Stimulated activated CD4-positive, alpha-beta T cell treated with anti-CD3 and anti-CD28 coated beads, Interleukin-1b, Interleukin-23, amount 100 ng/mL, for 24 hours (primary cell): ENCODE measurements at places on chromosomes 1 and 21.
A peak's percentile ranks its signal among the peaks of the same experiment; 100 is the strongest.

DNA sequence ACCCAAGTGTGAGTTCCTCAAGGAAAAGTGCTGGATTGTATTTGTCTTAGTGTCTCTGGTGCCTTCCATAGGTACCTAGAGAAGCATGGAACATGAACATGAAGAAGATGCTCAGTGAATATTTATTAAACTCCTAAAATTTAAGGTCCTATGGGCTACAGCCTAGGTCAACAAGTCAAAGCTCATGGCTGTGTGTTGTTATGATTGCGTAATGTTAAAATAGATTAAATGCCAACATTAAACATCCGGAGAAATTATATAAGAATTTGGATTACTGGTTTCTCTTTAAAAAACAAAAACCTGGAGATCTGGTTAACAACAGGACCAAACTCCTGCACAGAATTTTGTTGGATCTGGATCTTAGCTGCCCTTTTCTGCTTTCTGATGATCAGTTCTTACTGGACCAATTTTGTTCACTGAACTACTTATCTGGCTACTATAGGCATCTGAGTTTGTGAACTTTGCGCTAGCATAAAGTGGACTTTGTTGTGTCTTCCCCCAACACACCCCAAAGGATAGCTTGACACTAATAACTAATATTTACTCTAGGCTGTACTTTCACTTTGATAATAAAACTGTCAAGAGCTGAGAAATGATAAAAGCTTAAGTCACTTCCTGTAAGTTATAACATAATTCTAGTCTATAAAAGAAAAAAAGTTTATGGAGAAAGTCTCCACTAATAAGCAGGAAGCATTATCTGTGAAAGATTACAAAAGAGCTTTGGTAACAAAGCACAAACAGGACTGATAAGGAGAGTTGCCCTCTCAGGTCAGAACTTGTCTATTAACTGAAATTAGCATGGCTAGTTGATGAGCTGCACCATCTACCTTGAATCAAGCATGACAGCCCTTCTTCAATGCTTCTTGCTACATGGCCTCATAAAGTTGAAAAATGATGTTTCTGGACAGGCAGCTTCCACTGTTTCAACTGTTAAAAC is 20.7 kb downstream of the F5 start:
- no peak for DNase-seq

GRCh38 chr1:173507205-173507846 is 30.2 kb downstream of the PRDX6 start:
- DNase-seq: no peak

DNA sequence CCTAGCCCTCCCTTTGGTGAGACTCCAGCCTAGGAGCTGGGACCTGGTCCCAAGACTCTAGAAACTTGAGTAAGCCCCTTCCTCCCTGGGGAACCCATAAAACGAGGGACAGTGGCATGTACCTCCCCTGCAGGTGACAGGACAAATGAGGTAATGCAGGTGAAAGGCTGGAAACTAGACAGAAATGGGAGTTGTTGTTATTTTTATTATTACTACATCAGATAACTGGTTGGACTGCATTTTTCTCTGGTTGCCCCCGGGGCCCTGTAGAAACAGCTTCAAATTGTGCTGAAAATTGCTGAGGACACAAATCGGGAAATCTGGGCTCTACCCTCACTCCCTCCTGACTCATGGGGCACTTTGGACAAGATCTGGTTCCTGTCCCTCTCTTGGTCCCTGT is 132.3 kb upstream of the WNT4 start:
- DNase-seq: no peak

- no peak for DNase-seq
Measured at GRCh38 chr1:53729456-53730223, 9.3 kb downstream of the GLIS1 start.

DNA sequence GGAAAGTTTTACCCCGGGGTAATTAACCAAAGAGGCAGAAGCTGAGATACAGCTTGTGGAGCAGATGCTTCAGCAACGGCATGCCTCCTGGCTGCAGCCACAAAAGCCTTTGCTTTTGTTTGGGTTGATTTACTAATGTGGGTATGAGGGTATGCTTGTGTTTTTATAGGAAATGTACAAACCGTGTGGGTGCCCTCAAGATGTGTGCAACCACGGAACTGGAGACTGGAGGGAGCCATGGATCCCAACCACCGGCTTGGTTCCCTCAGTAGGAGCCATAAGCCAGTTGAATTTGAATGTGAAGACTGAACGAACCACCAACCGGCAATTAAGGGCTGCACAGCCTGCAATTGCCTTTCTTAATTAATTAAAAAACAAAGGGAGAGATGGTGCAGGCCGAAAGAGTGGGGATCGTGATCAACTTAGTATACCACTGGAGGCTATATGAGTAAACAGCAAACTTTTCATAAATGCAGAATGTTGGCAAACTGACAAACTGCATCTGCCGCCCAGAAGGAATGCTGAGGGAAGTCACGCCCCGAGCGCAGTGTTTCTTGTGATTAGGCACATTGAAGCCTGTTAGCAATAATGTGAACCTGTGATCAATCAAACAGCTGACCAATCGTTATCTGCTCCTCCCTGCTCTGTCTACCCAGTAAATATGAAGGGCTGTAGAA is 104.1 kb downstream of the DISP1 start:
- DNase-seq: no peak

DNA sequence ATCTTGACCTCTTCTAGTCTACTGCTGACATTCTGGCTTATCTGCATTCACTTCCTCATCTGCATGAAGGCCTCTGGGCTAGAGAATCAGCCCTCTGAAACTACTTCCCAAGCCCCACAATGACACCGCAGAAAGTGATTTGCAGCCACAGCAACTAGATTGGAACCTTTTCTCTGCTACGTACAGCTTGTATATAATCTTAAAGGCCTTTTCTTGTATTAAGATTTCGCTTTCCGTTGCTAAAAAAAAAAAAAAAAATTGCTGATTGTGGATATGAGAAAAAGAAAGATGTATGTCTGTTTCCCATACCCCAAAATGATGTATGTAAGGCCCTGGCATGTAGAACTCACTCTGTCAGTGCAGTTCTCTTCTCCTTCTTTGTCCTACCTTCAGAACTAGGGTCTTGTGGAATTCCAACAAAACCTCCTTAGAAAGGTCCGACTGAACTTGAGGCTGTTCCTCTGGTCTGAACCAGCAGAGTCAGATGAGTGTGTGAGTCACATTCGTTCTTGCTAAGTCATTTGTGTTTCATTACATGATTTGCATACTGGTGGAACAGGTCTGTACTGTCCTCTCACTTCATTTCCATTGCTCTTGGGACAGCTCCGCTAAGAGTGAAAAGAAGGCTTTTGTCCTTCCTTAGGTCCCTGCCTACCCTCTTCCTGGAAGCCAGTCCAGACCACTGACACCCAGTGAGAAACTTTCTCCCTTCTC is 62.7 kb downstream of the PLPP3 start:
- DNase-seq: no peak

- no peak for DNase-seq
Measured at GRCh38 chr1:30271401-30272276, 451.7 kb downstream of the MATN1 start.

GRCh38 chr1:117068580-117068979 is 8.5 kb downstream of the TTF2 start:
- no peak for DNase-seq

GRCh38 chr1:113930499-113931161 is 1.5 kb downstream of the HIPK1 start:
- peak; percentile 48 for DNase-seq

- no peak for DNase-seq
Measured at GRCh38 chr1:156123356-156124196, 9.1 kb downstream of the LMNA start.

DNA sequence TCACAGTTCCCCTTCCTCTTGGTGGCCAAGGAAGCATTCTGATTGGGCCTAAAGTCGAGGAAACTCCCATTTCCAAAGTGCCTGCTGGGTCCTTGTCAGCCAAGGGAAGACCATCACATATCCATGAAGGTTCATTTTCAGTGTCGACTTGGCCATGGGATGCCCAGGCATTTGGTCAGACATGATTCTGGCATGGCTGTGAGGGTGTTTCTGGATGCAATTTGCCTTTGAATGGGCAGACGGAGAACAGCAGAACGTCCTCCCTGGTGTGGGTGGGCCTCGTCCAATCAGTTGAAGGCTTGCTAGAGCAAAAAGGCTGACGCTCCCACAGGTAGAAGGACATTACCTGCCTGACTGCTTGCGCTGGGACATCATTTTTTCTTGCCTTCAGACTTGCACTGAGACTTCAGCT is 48.3 kb upstream of the LBR start:
- DNase-seq: no peak

DNA sequence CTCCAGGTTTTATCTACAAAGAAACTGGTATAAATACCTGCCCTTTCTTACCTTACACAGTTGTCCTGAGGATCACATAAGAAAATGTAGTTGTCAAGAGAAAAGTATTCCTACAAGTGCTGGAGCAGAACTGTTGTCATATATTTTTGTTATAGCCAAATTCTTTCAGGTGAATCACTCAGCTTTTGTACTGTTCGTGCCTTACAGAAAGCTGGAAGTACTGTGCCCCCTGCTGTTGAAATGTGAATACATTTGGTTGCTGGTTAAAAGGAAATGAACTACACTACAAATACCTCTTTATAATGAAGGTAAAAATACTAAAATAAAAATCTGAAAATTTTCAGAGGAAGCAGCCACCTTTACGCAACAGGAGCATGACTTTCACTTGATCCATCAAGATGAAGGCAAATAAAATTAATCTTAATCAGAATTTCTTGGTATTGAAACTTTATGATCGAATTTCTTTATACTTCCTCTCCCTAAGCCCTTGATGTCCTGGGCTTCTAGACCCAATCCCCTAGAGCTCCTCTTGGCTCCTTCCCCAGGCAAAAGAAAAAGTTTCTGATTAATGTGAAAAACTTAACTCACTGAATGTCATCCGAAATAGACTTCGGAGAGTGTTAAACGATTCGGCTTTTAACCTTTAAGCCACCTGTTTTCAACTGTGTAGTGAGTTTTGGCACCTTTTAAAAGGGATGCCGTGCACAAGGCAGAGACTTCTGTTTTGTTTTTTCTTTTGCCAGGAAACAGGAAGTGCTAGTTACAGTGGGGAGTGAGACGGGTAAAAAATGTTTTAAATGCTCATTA is 12.5 kb downstream of the CHML start:
- no peak for DNase-seq

DNA sequence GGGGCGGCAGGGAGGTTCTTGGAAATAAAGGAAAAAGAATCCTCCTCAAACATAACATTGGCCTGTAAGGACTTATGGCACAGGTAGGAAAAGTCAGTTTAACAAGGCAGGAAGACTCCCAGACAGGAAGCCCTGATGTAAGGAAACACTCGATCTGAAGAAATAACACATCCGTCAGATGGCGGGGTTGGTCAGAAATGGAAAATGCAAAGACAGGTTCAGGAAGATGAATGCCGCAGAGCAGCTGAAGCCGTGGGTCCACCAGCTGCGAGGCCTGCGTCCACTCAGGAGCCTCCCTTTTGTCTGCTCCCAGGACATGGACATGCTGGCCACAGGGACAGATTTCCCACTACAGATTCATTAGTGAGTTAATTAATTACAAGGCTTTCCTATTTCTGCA is 3.8 kb downstream of the RSPH1 start:
- DNase-seq: no peak

- no peak for DNase-seq
Measured at GRCh38 chr1:20107796-20108195, 11.5 kb downstream of the PLA2G2D start.

DNA sequence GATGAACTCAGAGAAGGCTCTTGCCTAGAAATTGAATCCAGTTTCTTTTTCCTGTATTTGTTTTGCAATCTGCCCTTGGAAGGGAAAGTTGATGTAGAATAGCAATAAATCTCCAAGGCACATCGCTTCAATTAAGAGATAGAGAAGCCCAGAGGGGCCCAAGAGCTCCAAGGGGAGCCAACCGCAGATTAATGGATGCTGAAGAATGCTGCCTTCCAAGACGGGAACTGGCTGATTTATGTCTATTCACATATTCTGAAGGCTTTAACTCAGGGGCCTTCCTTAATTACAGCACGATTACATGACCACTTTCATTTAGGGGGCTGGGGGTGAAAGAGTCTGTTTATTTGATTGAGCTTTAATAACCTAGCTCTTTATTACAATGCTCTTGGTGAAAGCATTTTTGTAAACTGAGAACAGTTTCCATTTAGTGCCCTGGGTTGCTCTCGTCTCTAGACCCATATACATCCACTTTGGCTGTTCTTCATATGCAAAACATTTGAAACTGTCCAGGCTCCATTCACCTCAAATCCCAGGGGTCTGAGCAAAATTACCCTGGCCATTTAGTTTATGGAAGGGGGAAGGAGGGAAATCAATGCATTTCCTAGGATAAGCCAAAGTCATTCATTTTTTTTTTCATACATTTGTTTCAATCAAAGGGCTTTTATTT is 87.4 kb upstream of the CLDN14 start:
- DNase-seq: no peak

GRCh38 chr21:37208056-37208721 is 58.9 kb downstream of the VPS26C start:
- no peak for DNase-seq

DNA sequence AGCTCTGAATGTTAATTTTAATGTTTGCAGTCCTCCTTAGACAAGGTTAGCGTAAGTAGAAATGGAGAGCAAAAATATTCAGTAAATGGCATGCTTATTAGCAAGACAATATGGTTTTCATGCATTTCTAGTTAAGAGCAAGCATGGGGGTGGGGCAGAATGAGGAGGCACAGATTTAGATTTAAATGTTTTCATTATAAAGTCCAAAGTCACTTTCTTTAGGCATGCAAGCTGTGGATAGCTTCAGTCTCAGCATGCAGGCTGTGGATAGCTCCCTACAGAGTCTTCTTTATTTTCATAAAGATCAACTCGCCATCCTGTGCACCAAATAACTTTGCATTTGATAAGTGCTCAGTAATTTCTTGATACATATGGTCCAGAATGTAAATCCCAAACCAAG is 1294.5 kb upstream of the ADGRL2 start:
- DNase-seq: no peak

- DNase-seq: no peak
Measured at GRCh38 chr1:221573756-221574155, 168.1 kb downstream of the DUSP10 start.

DNA sequence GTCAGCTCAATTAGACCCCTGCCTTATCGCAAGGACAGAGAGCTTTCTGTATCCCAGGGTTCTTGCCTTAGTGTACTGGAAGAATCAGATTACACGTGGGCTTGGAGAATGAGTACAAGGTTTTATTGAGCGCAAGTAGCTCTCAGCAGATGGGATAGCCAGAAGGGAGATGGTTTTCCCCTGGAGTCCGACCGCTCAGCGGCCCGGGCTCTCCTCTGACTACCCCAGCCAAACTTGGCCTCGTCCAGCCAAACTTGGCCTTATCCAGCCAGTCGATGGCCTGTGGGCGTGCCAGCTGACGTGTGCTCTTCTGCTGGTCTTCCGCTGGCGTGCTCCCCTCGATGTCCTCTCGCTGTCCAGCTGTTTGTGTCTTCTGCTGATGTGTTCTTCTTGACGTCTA is 136.9 kb downstream of the SYT14 start:
- DNase-seq: no peak

GRCh38 chr1:3069491-3070308 is 697 bp downstream of the PRDM16 start:
- DNase-seq: no peak

GRCh38 chr21:37673801-37674575 is 242.3 kb downstream of the KCNJ6 start:
- no peak for DNase-seq

GRCh38 chr1:6152882-6153281 is 27.2 kb downstream of the CHD5 start:
- no peak for DNase-seq

- DNase-seq: no peak
Measured at GRCh38 chr1:223479261-223479660, 86.0 kb downstream of the CCDC185 start.

GRCh38 chr1:243253211-243253925 is 1.7 kb downstream of the CEP170 start:
- DNase-seq: no peak
